ENCODE measurements at places on chromosomes 6 and 20. TPM values are rescaled to one million over a fixed set of nuclear protein-coding genes. Genes with fewer than 3 reads are reported as not detected.
A peak's percentile ranks its signal among the peaks of the same experiment; 100 is the strongest.

GRCh38 chr6:116492331-116493067 lies 18.9 kb upstream of the CALHM5 start:
- ATAC-seq, result no peak

DNA sequence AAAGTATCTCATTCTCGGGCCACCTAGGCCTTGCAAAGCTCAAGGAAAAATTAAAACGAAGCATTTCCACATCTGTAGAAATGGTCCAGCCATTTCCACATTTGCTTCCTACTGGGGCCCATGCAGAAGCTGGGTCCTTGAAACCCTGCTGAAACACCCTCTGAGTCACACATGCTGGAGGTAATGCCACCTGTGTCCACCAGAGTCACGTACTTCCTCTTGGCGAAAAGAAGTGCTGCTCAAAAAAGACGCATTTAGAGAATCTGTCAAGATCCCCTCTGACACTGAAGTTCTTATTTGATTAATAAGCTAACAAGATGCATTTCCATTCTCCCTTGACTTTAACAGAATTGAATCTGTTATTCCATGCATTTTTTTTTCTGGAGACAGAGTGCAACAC lies 423.2 kb downstream of the PREX1 start:
- ATAC-seq, result no peak

- ATAC-seq, result no peak
These were observed 197.5 kb upstream of the CEP162 start for GRCh38 chr6:84424956-84425355.

GRCh38 chr6:41654151-41654697 lies 16.0 kb downstream of the MDFI start:
- ATAC-seq, result no peak

The BMP2 gene
- not detected for total RNA-seq

The PTPRK gene
- 12.3 TPM for total RNA-seq

The HLA-DQA1 gene
- total RNA-seq, result 1.1 TPM

DNA sequence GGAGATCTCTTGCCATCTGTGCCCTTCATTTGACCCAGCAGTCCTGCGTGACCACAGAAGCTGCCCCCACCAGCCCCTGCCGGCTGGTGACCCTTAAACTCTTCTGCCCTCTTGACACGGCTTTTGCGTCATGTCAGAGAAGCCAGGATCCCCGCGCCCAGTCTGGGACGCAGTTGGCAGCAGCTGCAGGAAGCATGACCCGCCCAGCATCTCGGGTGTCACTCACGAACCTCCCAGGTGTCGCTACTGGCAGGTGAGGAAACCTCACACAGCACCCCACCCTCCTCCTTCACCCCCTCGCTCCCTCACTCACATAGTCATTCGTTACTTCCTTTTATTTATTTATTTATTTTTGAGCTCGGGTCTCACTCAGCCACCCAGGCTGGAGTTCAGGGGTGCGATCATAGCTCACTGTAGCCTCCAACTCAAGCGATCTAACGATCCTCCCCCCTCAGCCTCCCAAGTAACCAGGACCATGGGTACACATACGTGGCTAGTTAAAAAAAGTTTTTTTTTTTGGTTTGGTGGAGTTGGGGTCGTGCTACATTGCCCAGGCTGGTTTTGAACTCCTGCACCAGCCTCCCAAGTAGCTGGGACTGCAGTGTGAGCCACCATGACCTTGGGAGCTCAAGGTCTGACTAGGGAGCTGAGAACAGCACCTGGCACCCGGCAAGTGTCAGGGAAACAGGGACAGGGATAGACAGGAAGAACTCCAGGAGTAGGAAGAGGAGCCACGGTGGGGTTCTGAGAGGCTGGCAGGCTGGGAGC lies 14.1 kb upstream of the SPDEF start:
- no peak for ATAC-seq

The SNX21 gene
- total RNA-seq, result 2.6 TPM

GRCh38 chr6:168418711-168419121 lies 22.3 kb upstream of the SMOC2 start:
- ATAC-seq, result no peak

DNA sequence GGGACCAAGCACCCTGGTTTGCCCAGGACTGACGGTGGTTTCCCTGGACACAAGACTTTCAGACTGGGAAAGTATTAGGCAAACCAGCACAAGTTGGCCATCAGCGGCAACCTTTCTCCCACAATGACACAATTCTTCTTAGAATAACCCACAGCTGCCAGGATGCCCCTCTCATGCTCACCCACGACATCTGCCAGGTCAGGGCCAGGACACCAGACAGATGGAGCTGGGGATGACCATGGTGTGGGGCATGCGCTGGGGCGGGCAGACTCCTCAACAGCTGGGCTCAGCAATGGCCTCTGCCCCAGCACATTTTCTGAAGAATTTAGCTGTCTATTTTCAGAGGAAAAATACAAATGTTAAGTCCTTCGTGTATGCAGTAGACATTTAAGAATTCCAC lies 226.4 kb downstream of the FNDC1 start:
- ATAC-seq, result no peak

GRCh38 chr6:154406869-154407268 lies 50.3 kb upstream of the IPCEF1 start:
- ATAC-seq, result no peak

DNA sequence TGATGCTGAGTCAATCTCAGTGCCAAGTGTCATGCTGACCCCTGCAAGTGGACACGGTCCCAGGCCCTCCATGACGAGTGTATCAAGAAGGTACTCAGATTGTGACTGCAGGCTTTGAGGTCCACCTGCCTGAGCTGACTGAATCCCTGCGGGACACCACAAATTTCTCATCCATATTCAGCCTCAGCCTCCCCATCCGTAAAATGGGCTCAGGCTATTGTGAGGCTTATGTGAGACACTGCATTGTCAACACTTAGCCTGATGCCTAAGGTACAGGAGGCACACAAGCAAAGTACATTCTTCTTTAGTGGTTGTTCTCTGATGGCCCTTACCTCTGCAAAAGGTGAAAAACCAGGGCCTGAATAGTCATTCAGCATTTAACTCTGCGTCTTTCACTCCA lies 70.4 kb upstream of the NFATC2 start:
- no peak for ATAC-seq

DNA sequence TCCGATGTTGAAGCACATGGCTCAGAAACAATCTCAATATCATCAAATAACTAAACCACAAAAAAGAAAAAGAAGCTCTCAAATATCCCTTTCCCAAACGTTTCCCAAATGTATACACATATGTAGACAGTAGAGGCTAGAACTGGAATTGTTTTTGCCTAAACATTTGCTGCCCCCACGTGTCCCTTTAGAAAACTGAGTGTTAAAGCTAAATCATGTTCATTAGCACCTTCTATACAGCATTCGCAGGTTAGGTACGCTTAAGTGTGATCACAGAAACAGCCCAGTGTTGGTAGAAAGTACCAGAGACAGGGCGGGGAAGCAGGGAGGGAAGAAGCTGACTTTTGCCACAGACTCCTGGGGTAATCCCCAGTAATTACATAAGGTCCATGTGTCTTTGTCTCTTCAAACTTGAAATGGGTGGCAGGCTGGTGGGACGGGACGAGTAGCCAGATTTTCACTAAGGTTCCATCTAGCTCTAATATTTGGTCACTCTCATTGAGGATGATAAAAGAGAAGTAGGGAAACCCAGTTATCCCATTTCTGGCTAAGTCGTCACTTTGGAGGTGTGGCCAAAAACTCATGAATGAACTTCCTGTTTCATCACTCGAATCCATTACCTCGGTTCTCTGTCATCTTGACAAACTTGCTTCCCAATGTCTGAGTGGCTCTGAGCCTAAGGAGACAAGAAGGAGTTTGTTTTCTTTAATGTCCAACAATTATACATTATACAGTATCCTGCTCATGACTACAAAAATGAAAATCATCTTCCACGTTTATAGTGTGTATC lies 15.0 kb upstream of the TFAP2A start:
- ATAC-seq, result peak; percentile 24

GRCh38 chr6:161076181-161076677 lies 84.7 kb downstream of the MAP3K4 start:
- ATAC-seq, result peak; percentile 1

- no peak for ATAC-seq
These were observed 55.2 kb upstream of the MAFB start for GRCh38 chr20:40744072-40744817.

All from activated T-helper 17 cell treated with anti-CD3 and anti-CD28 coated beads, Interleukin-2, amount 50 U/mL, for 72 hours (primary cell).